IMR-90 (cell line): ENCODE measurements at places on chromosomes 16 and 17.
A peak's percentile ranks its signal among the peaks of the same experiment; 100 is the strongest.

GRCh38 chr17:66557886-66558285, 255.5 kb downstream of the PRKCA start:
- DNase-seq, result no peak

- no peak for DNase-seq
Measured at GRCh38 chr16:62969711-62970318, 933.6 kb upstream of the CDH8 start.

DNA sequence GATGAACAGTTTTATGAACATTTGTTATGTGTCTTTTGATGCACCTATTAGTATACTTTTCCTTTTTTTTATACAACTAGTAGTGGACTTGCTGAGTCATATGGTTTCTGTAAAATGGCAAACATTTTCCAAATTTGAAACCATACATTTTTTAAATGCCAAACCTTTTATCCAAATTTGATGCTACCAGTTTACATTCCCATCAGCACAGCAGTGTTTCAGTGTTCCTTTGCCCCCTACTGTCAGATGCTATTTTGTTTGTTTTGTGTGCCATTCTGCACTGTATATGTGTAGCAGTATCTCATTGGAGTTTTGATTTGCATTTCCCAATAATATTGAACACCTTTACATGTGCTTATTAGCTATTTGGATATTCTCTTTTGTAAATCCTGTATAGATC, 219.4 kb downstream of the TANC2 start:
- DNase-seq, result no peak

DNA sequence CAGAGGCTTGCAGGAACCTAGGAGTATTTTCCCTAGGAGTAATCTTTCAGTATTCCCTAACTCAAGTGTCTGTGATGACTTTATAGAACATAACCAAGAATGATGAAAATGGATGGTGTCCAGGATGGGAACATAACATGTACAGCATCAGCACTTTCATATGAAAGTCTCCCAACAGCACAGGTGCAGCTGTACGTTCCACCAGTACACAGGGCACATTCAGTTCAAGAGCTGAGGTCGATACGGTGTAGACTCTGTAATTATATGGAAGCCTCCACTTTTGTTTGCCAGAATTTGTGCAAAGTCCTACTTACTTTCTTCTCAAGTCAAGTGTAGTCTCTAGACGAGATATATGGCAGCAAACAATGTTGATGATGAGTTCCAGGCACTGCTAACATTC, 46.2 kb upstream of the CRYM start:
- DNase-seq, result no peak

DNA sequence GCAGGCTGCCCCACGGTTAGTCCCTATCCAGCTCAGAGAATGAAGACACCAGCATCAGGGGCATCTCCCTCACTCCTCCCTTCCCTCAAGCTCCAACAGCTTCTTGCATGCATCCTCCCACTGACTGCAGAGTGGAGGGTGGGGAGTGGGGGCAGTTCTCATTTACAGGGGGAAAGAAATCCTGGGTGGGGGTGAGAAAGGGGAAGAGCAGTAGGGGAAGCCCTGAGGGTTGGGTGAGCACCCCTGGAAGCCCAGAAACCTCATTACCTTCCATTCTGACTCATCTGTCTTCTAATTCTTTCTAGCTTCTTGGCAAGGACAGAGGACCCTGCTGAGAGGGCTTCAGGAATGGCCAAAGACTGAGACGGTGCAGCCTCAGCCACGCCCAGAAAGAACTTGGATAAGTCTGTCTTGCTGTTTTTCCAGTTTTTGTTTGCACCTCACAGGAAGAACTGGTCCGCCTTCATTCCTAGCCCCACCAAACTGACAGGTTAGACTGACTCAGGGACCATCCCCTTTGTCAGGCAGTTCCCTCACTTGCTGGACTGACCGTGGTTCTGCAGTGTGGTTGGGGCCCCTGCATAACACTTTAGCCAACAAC, 52.5 kb upstream of the WSB1 start:
- DNase-seq, result peak; percentile 10

- no peak for DNase-seq
Measured at GRCh38 chr16:8864480-8865110, 4.2 kb downstream of the CARHSP1 start.

GRCh38 chr17:82844796-82845162, 5.0 kb upstream of the ZNF750 start:
- no peak for DNase-seq

GRCh38 chr17:21359483-21359840, 16.7 kb upstream of the KCNJ12 start:
- DNase-seq, result no peak

- DNase-seq, result peak; percentile 31
Measured at GRCh38 chr17:75856062-75856756, 1.1 kb upstream of the WBP2 start.

DNA sequence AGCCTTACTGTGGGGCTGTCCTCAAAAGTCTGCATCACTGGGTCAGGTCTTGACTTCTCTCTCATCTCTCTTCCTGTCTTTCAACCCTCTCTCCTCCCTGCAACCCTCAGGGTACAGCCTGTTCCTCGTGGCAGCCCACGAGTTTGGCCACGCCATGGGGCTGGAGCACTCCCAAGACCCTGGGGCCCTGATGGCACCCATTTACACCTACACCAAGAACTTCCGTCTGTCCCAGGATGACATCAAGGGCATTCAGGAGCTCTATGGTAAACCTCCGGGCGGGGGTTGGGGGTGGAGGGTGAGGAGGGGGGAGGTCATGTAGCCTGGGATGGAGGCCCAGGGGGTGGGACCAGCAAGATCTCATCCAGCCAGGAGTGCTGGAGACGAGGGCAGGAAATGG, 12.7 kb downstream of the MMP2 start:
- no peak for DNase-seq

- no peak for DNase-seq
Measured at GRCh38 chr16:74830648-74831047, 56.0 kb upstream of the FA2H start.

DNA sequence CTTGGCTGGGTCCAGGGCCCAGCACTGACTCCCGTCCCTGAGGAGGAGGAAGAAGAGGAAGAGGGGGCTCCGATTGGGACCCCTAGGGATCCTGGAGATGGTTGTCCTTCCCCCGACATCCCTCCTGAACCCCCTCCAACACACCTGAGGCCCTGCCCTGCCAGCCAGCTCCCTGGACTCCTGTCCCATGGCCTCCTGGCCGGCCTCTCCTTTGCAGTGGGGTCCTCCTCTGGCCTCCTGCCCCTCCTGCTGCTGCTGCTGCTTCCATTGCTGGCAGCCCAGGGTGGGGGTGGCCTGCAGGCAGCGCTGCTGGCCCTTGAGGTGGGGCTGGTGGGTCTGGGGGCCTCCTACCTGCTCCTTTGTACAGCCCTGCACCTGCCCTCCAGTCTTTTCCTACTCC, 8.5 kb downstream of the HIRIP3 start:
- DNase-seq, result no peak

DNA sequence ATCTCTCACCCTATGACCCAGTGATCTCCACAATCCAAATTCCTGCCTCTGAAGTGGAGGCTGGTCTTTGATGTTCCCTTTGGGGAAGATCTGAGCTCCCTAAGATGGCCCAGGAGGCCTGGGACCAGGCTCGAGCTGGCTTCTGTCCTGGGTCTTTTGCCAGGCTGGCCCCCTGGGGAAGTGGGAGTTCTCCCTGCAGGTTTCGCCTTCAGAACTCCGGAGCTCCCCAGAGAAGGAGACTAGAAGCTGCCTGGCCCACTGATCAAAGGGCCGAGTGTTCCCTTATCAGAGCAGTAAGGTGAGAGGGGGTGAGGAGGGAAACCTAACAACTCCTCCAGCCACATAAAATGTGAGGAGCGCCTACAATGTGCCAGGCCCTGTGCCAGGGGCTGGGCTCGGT, 147.1 kb downstream of the IRF8 start:
- DNase-seq, result no peak

- DNase-seq, result no peak
Measured at GRCh38 chr16:54346041-54346440, 59.5 kb upstream of the IRX3 start.

DNA sequence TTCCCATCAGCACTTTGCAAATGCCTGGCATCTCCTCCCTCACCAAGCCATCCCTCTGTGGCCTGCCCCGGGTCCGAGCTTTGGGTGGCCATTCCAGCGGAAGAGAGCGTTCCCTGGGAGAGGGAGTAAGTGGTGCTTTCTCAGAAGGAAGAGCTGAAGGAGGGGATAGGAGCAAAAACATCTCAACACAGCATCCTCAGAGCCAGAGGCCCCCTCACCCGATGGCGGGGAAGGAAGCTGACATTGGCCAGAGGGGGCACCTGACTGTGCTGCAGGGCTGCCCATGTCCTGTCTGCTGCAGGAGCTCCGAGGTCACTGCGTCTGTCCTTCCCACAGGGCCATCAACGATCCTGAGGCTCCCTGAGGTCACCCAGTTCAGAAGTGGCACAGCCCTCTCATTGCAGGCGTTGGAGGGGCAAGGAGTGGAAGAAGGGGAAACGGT, 427 bp upstream of the TLCD3B start:
- DNase-seq, result no peak

GRCh38 chr16:11526655-11527350, 59.9 kb downstream of the LITAF start:
- DNase-seq, result no peak

GRCh38 chr17:18324140-18325050, 9.3 kb downstream of the SMCR8 start:
- DNase-seq, result no peak

DNA sequence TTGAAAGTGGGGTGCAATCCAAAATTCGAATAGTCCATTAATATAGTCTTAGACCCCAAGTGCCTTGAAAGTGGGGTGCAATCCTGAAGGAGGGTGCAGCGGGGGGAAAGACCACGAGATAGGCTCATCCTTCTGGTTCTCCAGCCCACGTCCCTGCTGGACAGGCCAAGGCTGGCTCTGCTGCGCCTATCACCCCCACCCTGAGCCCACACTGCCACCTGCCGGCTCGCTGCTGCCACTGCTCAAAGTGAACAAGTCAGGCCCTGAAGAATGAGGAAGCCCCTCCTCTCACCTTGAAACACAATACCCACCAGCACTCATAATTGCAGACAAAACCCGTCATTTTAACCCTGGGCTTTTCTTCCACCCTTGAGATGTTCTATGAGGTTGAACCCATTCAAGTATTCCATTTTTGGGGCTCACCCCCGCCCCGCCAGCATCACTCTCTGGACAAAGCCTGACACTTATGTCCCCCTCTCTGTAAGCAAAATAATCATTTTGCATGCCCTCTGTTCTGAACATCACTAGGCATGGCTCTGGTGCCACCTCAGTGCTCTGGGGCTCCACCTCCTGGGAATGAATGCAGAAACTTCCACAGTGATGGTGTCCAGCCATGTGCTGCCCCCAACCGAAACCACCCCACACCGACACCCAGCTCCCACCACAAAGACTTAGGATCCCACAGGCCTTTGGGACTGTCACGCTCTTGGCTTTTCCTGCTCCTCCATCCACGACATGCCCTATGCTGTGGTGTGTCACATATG, 56.8 kb downstream of the BEAN1 start:
- DNase-seq, result peak; percentile 63

- no peak for DNase-seq
Measured at GRCh38 chr17:77297693-77298666, 157.2 kb downstream of the SEC14L1 start.

- no peak for DNase-seq
Measured at GRCh38 chr17:54194268-54194667, 371.5 kb downstream of the KIF2B start.

DNA sequence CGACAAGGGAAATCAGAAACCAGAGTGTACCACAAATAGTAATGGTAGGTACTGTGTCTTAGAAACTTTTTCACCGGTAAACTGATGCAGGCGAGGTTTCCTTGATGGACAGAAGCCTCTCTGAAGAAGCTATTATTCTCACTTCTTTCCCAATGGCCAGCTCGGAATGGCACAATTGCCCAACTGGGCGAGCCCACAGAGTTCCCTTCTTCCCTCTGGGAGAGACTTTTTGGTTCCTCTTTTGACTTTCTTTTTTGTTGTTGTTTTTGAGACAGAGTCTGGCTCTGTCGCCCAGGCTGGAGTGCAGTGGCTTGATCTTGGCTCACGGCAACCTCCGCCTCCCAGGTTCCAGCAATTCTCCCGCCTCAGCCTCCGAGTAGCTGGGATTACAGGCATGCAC, 16.9 kb downstream of the SLC43A2 start:
- DNase-seq, result no peak

- DNase-seq, result no peak
Measured at GRCh38 chr16:89135971-89136765, 35.4 kb upstream of the CDH15 start.

- DNase-seq, result no peak
Measured at GRCh38 chr16:1688807-1689560, 10.9 kb downstream of the JPT2 start.

DNA sequence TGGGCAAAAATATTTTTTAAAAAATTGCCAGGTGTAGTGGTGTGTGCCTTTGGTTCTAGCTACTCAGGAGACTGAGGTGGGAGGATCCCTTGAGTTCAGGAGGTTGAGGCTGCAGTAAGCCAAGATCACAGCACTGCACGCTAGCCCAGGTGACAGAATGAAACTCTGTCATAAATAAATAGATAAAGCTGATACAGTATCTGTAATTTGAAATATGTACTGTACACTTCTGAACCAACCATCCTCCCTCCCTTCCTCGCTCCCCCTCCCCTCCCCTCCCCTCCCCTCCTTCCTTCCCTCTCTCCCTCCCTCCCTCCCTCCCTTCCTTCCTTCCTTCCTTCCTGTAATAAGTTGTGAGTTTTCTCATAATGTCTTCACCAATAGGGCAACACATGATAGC, 208.4 kb upstream of the RBFOX1 start:
- no peak for DNase-seq

DNA sequence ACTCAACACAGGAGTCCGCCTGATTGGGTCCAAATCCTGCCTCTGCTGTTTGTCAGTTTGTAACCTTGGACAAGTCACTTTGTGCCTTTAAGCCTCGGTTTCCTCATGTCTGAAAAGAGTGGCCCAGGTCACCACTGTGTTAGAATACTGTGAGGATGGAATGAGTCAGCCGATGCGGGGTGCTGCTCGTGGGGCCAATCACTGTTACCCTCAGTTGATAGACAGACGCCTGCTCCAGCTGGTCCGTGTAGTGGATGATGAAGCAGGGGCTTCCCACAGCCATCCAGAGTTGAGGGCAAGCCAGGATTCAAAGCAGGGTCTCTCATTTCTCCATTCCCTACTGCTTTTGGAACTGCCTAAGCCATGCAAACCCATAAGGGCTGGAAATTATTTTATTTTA, 5.8 kb downstream of the FBXL19 start:
- DNase-seq, result no peak
